Stomach (tissue), 19 donors: ENCODE measurements at places on chromosomes 2 and 18. TPM values are rescaled to one million over a fixed set of nuclear protein-coding genes. Genes with fewer than 3 reads are reported as not detected.

DNA sequence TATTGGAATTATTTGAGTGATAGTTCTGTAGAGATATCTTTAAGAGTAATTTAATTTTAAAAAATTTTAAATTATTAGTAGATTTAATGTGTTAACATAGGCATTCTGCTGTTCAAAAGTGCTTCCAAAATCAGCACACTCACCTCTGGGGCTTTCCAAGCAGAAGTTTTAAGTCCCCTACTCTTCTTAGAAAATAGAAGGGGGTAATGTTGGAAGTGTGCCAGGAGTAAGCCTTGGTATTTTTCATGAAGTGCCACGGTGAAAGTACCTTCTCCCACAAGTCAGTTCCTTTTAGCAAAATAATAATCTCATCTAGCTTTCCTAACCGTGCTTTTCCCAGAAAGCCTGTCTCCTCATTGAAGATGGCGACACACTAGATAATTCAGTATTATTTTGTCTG is 3.9 kb upstream of the TNFRSF11A start:
- peaks cover 16% of the 10 kb centered on the region for H3K27me3 ChIP-seq
- H3K36me3 ChIP-seq: no peaks in the 10 kb centered on the region
- H3K27ac ChIP-seq: no peak overlapping the region
- H3K4me3 ChIP-seq: no peak overlapping the region
- DNase-seq: no peak
- H3K4me1 ChIP-seq: peaks cover 21% of the 10 kb centered on the region

- H3K27me3 ChIP-seq: no peaks in the 10 kb centered on the region
- H3K27ac ChIP-seq: no peak overlapping the region
- no peaks in the 10 kb centered on the region for H3K36me3 ChIP-seq
- H3K4me1 ChIP-seq: no peaks in the 10 kb centered on the region
- DNase-seq: no peak
Observed at GRCh38 chr2:122390406-122390805, 635.0 kb downstream of the TSN start.

GRCh38 chr2:105917226-105917625 is 172.5 kb downstream of the NCK2 start:
- no peaks in the 10 kb centered on the region for H3K27me3 ChIP-seq
- H3K4me1 ChIP-seq: peaks cover 11% of the 10 kb centered on the region
- no peak overlapping the region for H3K4me3 ChIP-seq
- no peak overlapping the region for H3K27ac ChIP-seq

DNA sequence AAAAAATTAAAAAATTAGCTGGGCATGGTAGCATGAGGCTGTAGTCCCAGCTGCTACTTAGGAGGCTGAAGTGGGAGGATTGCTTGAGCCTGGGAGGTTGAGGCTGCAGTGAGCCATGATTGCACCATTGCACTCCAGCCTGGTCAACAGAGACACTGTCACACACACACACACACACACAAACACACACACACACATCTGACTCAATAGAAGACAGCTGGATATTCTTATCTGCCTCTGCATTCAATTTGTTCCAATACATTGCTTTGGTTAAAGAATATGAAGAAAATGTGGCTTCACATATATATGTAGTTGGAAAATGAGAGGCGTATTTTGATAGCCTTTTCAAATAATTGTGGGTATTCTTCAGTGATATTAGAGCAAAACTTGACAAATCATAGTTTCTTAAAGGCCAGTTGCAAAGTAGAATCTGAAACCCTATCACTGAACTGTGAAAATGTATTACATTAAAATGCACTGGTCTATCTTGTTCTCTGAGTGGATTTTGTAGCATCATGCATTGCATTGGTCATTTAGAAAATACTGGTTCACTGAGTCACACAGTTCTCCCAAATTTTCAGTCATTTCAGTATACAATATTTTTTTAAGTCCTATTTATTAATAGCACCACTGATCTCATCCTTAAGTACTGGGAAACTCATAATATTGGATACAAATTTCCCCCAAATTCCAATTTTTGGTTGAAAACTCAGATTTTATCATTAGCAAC is 140.9 kb downstream of the MCFD2 start:
- DNase-seq: no peak
- no peak overlapping the region for H3K27ac ChIP-seq
- no peaks in the 10 kb centered on the region for H3K4me1 ChIP-seq
- no peaks in the 10 kb centered on the region for H3K27me3 ChIP-seq
- H3K4me3 ChIP-seq: no peak overlapping the region
- H3K36me3 ChIP-seq: no peaks in the 10 kb centered on the region

- peaks cover 19% of the 10 kb centered on the region for H3K4me1 ChIP-seq
- H3K4me3 ChIP-seq: no peak overlapping the region
- H3K36me3 ChIP-seq: no peaks in the 10 kb centered on the region
Observed at GRCh38 chr2:217742276-217742675, 260.5 kb downstream of the TNS1 start.

- no peak overlapping the region for H3K27ac ChIP-seq
- no peaks in the 10 kb centered on the region for H3K36me3 ChIP-seq
- peak; percentile 54 for DNase-seq
Observed at GRCh38 chr2:101223814-101224231, 28.9 kb upstream of the CNOT11 start.

Gene FER1L5
- not detected for total RNA-seq

Gene ALPI
- 12.3 TPM for total RNA-seq
